ENCODE measurements at places on chromosomes 16 and 17.

GRCh38 chr16:89748921-89749320, 27.6 kb downstream of the ZNF276 start:
- no peak for DNase-seq

GRCh38 chr16:31138621-31139578, 3.4 kb upstream of the PRSS8 start:
- DNase-seq: no peak

- DNase-seq: peak; percentile 46
These were observed 4.7 kb downstream of the SALL1 start for GRCh38 chr16:51146256-51146924.

DNA sequence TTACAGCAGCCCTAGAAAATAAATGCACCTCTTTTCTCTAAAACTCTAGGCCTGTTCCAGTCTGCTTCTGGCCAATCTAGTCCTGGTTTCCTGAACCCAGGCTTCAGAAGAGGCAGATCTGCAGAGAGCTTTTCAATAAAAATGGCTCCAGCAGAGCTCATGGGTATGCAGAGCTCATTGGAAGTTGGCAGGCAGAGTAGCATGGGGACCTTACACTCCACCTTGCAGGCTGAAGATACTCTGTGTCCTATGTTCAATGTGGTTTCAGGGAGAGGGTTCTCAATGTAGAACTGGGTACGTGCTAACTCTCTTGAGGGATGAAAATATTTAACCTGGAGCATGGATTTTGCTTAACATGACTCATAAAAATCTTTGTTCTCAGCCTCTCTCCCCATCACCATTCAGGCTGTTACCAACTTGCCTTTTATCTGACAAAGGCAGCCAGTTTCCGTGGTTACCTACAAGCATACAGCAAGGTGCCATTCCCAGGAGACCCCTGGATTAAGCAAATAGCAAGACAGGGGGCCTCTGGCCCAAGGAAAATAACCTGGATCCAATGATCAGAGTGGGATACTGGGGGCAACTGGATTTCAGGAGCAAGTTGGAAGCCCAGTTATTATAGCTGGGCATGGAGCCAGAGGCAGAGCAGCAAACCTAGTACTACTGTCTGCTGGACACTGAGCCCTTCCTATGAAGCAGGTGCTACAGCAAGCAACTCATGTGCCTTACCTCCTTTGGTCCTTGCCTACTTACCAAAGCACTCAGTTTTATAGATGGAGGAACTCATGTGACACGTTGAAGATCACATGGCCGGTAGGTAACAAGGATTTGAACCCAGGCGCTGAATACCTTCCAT, 98.2 kb upstream of the DHX40 start:
- DNase-seq: no peak

DNA sequence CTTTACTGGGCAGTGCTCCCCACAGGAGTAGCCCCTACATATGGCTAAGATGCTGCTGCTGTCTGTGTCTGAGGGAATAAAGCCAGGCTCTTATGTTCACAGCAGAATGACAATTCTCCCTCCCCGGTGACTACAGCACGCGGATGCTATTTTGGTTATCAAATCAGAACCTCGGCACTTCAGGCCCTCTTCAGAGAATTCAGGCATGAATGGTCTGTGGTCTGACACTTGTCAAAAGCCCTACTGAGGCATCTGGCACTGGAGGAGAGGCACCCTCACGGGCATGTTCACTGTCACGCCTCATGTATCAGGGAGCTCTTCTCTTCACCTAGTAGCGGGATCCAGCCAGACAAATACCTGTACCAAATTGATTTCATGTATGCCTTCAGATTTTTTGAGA, 30.4 kb downstream of the KIAA0513 start:
- DNase-seq: no peak

- DNase-seq: no peak
These were observed 40.8 kb downstream of the AKAP1 start for GRCh38 chr17:57125866-57126265.

- DNase-seq: no peak
These were observed 6.6 kb upstream of the GALK1 start for GRCh38 chr17:75771334-75772281.

DNA sequence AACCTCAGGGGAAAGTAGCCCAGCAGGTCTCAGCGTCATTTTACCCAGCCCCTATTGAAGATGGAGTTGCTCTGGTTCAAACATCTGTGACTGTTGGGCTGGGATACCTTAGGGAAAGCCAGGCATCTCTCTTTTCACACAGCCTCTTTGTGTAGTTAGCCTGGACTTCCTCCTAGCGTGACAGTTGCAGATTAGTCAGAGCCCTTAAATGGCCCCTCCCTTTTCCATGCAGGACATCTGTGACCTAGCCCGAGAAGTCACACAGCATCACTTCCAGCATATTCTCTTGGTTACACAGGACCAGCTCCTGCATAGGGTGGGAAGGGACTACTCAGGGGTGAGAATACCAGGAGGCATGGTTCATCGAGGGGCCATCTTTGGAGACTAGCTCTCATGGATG, 375.0 kb upstream of the RBFOX1 start:
- peak; percentile 25 for DNase-seq

DNA sequence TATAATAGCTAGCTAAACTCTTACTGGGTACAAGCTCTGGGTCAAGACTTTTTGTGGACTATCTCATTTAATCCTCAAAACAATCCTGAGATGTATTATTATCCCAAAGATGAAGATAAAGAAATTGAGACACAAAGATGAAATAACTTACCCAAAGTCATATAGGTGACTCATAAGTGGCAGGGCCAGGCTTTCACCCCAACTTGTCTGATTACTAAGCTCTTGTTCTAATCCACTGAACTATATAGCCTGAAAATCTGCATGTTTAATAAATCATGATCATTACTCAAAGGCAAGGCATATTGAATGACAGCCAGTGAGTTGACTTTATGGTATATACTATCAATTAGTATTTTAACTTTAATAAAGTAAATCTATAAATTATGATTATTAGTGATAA, 77.4 kb downstream of the SKAP1 start:
- no peak for DNase-seq

- no peak for DNase-seq
These were observed 42.2 kb upstream of the CNTNAP4 start for GRCh38 chr16:76235025-76235424.

GRCh38 chr17:69609473-69610305, 195.2 kb downstream of the MAP2K6 start:
- DNase-seq: peak; percentile 9

DNA sequence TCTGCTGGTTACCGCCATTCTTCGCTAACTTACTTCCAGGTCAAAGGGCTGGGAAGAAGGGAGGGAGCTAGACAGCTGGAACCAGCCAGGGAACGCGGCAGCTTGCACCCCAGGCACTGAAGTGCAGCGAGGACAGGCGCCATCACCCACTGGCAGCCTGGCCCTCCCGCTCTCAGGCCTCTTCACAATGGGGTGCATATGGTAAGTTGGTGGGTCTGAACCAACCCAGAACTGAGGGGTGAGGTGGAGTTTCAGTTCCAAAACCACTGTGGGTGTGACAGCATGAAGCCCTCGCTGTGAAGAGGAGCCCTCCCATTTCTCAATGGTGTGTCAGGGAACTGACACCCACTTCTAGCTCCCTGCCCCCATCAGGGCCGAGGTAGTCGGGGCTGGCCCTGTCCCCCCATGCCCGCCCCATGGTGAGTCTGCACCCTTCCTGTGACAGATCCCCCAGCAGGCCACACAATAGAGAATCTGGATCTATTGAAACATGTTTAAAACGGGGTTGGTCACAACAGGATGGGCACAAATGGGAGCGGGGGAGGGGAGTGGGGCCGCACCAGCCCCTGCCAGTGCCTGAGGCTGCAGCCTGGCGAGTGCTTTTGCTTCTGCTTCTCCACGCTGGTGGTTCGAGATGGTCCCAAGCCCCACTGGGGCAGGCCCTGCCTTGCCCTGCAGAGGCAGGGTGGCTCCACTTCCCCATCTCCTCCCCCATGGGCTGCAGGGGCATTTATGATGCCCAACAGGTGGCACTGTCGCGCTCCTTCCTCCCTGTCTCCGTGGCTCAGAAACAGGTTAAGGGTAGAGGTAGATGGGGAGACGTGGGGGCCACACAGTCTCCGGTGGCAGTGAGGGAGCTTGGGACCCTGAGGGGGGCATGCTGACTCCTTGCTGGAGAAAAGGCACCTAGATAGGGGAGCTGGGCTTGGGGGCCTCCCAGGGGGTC, 2.3 kb downstream of the LIMD2 start:
- peak; percentile 90 for DNase-seq

- no peak for DNase-seq
These were observed 102.6 kb downstream of the GOSR1 start for GRCh38 chr17:30579610-30580315.

- no peak for DNase-seq
These were observed 12.4 kb downstream of the COIL start for GRCh38 chr17:56948491-56948890.

- no peak for DNase-seq
These were observed 298.0 kb downstream of the MAP2K4 start for GRCh38 chr17:12318571-12319266.

DNA sequence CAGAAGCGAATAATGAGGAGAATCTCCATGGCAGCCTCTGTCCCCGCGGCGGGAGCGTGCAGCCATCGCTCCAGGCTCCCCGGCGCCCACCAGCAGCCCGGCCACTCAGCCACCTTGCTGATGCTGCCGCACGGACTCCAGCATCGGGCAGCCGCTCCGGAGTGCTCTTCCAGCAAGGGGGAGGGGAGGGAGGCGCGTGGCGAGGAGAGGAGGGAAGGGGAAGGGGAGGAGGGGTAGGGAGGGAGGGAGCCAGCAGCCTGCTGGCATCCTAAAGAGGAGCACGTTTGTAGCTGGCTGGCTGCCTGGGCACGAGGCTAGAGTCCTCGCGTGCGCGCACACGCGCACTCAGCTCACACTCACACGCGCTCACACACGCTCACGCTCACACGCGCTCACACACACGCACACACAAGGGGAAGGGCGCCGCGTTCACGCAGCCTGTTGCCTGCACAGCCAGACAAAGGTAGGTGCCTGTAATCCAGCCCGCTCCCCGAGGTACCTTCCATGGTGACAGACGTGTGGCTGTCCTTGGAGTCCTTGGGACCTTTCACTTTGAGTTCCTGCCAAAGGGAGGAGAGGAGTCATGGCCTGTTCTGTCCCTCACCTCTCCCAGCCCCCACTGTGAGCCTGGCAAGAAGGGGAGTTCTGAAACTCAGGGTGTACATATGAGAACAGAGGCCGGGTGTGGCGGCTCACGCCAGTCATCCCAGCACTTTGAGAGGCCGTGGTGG, 82.1 kb downstream of the TIMM22 start:
- DNase-seq: no peak

DNA sequence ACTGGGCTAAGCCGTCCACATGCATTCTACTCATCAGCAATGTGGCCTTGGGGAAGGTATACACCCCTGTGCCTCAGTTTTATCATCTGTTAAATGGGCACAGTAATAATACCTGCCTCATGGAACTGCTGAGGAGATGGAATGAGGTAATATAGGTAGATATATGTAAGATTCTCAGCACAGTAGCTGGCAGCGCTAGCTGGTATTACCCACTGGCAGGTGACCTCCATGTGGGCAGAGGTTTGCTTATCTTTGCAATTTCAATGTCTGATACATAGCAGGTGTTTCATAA, 1.2 kb upstream of the SGCA start:
- DNase-seq: no peak

- no peak for DNase-seq
These were observed 29.9 kb downstream of the METTL16 start for GRCh38 chr17:2481760-2482159.

DNA sequence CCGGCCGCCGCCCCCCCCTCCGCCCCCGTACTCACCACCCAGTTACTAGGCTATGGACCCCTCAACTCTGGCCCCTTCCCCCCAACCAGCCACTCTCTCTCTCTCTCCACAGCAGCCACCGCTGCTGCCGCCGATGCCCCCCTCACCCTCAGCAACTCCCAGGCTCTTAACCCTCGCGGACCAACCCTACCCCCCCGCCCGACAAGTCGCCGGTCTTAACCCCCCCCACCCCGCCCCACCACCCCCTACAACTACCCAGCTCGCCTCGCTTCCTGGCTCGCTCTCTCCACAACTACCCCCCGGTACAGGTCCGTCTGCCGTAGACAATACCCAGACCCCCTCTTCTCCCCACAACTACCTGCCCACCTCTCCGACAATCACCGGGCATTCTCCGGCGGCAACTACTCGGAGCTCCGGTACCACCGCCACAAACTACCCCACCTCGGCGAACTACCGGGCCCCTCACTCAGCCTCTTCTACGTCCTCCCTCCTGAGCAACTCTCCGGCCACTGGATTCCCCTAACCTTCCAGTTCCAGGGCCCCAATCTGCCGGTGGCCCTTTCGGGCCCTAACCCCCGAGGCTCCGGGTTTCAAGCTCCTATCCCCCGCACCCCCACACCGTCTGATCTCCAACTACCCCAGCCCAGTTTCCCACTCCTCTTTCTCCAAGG, 702 bp downstream of the PHF23 start:
- peak; percentile 67 for DNase-seq

DNA sequence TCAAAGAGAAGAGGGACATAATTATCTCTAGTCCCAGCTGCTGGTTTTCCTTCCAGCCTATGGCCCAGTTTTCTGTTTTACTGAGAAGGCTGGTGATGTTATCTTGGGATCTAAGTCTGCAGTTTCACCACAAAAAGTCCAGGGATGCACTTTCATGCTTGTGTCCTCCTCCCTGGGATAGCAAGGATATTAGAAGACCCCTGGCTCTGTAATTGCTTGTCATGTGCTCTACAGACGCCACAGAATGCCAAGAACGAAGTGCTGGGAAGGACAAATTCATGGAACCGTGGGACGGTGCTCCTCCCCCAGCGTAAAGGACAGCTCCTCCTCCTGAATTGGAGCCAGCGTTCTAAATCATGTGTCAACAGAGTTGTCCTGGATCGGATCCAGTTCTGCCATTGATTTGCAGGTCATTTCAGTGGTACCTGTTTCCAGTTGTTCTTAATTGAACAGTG, 8.6 kb downstream of the MAPT start:
- no peak for DNase-seq

DNA sequence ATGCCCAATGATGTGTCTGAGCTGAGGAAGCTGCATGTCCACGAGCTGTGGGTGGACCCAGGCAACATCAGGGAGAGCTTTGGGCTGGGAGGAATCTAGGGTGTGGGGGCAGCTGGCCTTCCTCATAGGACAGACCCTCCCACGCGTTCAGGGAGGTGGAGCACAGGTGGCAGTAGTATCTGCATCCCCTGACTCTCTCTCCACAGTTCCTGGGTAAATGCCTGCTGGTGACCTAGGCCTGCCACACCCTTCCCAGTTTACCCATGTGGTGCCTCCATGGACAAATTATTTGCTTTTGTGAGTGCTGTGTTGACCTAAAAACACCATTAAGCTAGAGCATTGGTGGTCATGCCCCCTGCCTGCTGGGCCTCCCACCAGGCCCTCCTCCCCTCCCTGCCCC, 3.2 kb downstream of the HBM start:
- DNase-seq: no peak

Measured in NB4 (cell line).